ENCODE measurements at places on chromosomes 11 and 22.
A peak's percentile ranks its signal among the peaks of the same experiment; 100 is the strongest.

- DNase-seq = no peak
These were observed 540.4 kb downstream of the BUD13 start for GRCh38 chr11:116232364-116232828.

- no peak for DNase-seq
These were observed 4.7 kb upstream of the C11orf96 start for GRCh38 chr11:43937434-43938411.

- DNase-seq = no peak
These were observed 63.4 kb upstream of the UCP3 start for GRCh38 chr11:74072286-74072685.

GRCh38 chr11:126989942-126990715, 10.4 kb downstream of the KIRREL3 start:
- DNase-seq = peak; percentile 50

GRCh38 chr11:32255841-32256240, 165.0 kb downstream of the RCN1 start:
- DNase-seq = no peak

DNA sequence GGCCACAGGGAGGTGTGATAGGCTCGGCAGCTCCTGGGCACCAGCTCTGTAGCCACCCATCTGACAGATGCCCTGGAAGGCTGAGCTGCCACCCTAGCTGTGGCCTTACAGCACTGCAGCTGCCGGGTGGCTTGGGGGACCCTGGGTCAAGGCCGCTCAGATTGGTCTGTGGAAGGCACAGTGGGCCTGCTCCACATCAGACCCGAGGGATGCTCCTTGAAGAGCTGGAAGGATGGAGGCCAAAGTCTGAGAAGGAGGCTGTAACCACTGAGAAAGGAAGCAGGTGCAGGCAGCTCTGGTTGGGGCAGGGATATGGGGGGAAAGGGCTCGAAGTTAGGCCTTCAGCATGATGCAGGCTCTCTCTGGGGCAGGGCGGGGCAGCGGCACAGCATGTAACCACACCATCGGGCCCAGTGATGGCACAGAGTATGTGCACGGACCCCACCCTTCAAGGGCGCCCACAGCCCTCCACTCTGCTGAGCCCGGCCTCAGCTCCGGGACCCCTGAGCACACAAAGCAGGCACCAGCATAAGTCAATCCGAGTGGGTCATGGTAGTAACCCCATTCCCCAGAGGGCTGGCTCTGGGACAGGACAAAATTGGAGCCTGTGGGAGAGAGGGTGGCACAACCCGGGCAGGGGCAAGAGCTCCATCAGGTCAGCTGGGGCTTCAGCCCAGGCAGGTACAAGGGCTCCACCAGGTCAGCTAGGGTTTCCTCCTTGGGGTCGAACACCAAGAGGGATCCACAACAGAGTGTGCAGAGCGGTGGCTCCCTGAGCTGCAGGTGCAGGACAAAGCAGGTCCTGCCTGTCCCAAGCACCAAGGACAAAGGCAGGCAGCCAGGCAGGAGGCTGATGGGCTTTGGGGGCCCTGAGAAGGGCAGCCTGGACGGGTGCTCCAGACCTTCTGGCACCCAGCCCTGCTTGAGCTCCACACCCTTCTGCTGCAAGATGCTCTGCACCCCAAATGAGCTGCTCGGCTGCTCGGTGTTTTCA, 1511.1 kb downstream of the BRD1 start:
- DNase-seq = no peak

DNA sequence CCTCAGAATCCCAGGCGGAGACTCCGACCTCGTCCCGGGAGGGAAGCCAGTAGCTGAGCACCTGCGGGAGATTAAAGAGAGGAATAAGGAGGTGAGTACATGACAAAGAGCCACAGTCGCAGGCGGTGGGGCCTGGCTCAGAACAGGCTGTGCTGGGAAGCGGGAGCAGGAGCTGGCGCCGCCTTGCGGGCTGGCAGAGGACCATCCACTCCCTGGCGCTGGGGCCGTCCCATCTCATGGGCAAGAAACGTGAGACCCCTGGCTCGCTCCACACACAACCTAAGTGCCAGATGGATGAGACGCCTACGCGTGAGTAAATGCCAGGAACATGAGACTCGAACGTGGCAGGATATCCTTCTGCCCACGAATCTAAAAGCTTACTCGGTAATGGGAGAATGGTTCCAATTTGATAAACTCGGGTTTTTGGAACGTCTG, 6.3 kb downstream of the CEND1 start:
- DNase-seq = no peak

- no peak for DNase-seq
These were observed 41.8 kb downstream of the TXN2 start for GRCh38 chr22:36439481-36440271.

DNA sequence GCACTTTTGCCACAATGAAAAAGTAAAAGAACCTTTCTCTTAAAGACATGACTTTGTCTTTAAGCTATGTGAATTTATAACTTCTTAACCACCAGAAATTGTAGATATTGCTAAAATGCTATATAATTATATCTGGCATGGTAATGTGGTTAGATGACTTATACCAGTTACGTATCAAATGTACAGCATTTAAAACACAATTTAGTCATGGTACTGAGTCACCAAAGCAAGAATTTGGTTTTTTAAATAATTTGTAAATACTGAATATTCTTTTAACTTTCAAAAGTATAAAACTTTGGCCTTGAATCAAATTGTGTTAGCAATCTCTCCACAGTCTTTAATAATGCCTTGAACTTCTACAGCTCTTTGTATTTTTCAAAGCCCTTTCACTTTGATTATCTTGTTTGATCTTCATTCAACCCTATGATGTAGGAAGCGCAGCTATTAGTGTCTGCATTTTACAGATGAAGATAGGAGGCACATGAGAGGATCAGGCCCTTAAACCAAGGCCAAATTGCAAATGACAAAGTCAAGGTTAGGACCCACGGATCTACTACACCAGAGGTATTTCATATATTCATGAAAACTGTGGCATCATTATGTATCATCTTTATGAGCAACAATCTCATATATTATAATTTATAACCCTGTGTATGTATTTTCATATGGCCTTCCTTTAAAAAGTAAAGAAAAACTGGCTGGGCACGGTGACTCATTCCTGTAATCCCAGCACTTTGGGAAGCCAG, 4.4 kb upstream of the SYTL2 start:
- DNase-seq = no peak

GRCh38 chr11:62061356-62062222, 62.2 kb upstream of the INCENP start:
- DNase-seq = no peak

DNA sequence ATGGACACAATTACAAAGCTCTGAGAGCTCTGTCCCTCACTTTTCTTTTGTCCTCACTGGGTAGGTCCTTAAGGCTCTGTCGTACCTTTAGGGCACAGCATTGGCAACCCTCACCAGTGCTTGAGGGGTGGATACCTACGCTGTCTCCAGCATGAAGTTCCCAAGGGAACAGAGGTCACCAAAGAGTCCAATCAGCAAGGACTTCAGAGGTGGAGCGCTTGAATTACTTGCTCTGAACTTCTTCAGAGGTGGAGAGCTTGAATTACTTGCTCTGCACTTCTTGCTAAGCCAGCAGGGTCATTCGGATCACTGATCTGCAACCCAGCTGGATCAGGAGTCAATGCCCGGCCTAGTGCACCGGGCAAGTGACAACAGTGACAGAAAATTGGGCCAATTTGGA, 35.1 kb downstream of the RRP7A start:
- no peak for DNase-seq

GRCh38 chr22:49197986-49198704, 629.5 kb downstream of the BRD1 start:
- DNase-seq = no peak

DNA sequence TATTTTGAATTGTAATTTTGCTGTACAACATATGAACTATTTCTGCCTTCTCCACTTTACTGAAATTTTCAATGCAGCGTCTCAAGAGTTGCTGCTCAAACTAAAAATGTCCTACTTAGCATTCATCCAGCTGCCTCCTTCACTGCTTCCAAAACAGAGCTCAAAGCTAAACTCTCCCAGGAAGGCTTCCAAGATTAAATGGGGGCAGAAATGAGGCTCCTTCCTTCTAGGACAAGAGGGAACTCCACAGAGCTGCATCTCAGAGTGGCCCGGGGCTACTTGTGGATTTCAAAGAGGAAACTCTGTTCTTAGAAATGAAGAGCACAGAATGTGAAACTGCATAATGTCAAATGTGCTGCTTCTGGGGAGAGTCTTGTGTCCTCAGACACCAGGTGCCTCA, 295.9 kb upstream of the NCAM1 start:
- DNase-seq = no peak

GRCh38 chr11:14905104-14906033, 13.3 kb upstream of the CYP2R1 start:
- DNase-seq = peak; percentile 50

DNA sequence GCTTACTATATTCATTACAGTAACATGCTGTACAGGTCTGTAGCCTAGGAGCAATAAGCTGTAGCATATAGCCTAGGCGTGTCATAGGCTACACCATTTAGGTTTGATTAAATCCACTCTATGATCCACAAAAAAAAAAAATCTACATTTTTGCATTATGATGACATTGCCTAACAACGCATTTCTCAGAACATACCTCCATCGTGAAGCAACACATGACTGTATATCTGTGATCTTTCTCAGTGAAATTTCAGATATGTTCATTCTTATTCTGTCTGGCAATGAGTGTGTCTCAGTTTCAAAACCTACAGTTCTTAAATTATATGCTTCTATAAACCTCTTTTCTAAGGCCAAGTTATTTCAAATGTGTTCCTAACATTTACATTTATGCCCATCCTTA, 140.3 kb downstream of the CADM1 start:
- no peak for DNase-seq

- no peak for DNase-seq
These were observed 846 bp upstream of the OAF start for GRCh38 chr11:120209746-120210625.

DNA sequence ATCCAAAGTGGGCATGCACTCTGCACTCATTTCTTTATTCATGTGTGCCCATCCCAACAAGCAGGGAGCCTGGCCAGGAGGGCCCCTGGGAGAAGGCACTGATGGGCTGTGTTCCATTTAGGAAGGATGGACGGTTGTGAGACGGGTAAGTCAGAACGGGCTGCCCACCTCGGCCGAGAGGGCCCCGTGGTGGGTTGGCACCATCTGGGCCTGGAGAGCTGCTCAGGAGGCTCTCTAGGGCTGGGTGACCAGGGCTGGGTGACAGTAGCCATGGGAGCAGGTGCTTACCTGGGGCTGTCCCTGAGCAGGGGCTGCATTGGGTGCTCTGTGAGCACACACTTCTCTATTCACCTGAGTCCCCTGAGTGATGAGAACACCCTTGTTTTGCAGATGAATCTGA, 129.3 kb upstream of the B3GAT1 start:
- no peak for DNase-seq

- DNase-seq = no peak
These were observed 25.2 kb upstream of the MICALL1 start for GRCh38 chr22:37880668-37881440.

DNA sequence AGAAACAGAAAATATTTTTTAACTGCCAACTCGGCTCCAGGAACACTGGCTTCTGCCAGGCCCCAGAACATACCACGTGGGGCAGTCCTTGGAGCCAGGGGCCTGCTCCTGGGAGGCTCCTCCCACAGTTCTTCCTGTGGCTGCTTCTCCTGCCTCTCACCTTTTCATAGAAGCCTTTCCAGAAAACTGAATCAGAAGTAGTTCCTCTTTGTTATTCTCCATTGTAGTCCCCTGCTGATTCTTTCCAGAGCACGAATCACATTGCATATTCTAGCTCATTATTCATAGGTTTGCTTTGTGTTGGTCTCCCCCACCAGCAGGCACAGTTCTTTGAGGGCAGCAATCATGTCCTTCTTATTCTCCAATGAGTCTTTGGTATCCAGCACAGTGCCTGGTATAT, 106.0 kb downstream of the EFCAB6 start:
- no peak for DNase-seq

DNA sequence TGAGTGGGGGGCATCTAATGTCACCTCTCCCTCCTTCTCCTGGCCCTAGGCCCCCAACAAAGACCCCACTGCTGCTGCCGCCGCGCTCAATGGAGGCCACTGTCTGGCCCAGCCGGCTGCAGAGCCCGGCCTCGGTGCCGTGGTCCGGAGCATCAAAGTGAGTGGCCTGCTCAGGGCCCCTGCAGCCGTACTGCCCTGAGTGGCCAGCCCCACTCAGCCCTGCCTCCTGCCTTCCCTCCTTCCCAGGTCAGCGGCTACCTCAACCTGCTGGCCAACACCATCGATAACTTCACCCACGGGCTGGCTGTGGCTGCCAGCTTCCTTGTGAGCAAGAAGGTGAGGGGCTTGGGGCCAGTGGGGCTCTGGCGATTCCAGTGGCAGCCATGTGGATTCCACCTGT, 5.0 kb downstream of the SLC39A13 start:
- no peak for DNase-seq

DNA sequence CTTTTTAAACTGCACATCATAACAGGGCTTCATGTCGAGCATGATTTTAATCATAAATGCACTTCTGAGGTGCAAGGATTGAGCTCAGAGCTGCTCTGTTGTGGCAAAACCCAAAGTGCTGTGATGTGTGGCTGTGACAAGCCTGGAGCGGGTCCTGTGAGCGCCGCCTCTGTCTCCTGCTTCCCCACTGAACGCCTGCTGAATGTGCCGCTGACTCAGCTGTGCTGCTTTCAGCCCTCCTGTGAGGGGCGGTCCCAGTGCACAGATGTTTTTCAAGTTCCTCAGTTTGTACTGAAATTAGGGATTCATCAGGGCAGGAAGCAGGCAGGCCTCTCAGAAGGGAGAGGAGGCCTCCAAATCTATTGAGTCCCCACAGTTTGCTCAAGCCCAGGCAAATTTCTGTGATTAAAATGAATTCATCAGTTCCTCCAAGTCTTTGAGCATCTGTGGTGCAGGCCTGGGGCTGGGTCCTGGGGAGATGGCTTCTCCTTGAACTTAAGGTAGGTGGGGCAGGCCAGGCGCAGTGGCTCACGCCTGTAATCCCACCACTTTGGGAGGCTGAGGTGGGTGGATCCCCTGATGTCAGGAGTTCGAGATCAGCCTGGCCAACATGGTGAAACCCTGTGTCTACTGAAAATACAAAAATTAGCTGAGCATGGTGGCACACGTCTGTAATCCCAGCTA, 3.0 kb upstream of the GTSE1 start:
- DNase-seq = no peak

- DNase-seq = no peak
These were observed 16.5 kb upstream of the TPBGL start for GRCh38 chr11:75223954-75224643.

DNA sequence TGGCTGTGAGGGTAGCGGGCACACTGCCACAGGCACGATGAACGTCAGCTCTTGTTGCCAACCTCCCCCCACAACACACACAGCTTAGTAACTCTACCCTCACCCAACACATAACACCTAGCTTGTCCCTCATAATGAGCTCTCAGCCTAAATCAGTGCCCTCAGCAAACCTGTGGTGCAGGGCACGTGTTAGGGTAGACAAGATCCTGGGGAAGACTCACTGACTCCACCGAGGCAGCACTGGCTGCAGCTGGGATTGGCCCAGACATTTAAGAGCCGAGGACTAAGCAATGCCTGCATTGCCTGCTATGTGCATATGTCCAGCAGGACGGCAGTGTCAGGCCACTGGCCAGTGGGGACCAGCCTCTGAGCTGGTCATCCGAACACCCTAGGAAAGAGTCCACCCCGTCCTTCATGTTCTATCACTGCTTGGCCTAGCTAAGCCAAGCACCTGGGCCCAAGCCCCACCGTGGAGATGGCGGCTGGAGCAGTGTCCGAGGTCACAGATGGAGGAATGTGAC, 32.9 kb upstream of the TRIM29 start:
- DNase-seq = no peak

GRCh38 chr22:48849963-48850657, 977.6 kb downstream of the BRD1 start:
- no peak for DNase-seq
